Activated gamma-delta T cell treated with Interleukin-2 at 50 U/mL for 16 hours (primary cell): ENCODE measurements at places on chromosomes 13 and 19.

DNA sequence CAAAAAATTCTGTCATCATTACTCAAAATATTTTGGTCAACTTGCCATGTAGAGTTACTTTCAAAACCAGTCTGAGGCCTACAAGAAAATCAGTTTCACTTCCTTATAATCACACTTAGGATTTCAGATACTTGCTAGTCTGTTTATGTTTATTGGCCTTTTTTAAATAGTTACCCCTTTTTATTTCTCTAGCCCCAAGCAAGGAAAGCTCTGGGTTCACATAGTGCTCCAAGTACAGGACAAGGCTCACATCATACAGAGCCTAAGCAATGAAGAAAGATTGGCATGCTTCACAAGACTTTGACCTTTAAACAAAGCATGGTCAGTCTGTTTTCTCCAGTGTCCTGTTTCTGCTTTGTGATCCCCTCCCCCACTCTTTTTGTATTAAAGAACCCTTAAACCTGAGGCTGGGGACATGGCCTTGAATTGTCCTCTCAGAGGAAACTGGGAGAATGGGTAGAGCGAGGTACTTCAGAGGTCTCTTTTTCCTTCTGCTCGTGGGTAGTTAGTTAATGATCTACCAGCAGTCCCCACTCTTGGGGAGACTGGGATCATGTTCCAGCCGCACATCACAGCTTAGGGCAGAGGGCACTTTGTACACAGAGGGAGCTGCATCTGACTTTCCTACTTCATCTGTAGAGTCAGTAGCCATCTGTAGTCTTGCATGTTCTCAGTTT lies 30.7 kb downstream of the CEACAM1 start:
- DNase-seq = no peak

DNA sequence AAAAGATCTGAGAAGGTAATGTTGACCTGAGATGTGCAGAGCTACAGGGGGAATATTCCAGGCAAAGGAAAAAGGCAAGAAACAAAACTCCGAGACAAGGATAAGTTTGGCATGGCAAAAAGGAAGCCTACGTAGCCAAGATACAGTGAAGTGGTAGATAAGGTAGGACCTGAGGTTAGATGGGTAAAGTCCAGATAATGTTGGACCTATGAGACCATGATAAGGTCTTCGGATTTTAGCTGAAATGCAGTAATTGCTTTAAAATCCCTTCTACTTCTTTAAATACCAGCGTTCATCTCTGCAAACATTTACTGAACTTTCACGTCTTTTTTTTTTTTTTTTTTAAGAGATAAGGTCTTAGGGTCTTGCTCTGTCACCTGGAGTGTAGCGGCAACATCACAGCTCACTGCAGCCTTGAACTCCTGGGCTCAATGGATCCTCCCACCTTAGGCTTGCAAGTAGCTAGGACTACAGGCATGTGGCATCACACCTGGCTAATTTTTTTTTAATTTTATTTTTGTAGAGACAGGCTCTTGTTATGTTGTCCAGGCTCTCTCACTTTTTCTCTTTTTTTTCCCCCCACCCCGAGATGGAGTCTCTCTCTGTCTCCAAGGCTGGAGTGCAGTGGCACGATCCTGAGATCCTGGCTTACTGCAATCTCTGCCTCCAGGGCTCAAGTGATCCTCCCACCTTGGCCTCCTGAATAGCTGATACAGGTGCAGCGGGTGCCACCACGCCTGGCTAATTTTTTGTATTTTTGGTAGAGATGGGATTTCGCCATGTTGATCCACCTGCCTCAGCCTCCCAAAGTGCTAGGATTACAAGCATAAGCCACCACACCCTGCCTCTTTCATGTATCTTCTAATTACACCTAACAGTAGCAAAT lies 4.2 kb upstream of the WBP4 start:
- no peak for DNase-seq

- no peak for DNase-seq
These were observed 45.9 kb downstream of the COG3 start for GRCh38 chr13:45510672-45511071.

DNA sequence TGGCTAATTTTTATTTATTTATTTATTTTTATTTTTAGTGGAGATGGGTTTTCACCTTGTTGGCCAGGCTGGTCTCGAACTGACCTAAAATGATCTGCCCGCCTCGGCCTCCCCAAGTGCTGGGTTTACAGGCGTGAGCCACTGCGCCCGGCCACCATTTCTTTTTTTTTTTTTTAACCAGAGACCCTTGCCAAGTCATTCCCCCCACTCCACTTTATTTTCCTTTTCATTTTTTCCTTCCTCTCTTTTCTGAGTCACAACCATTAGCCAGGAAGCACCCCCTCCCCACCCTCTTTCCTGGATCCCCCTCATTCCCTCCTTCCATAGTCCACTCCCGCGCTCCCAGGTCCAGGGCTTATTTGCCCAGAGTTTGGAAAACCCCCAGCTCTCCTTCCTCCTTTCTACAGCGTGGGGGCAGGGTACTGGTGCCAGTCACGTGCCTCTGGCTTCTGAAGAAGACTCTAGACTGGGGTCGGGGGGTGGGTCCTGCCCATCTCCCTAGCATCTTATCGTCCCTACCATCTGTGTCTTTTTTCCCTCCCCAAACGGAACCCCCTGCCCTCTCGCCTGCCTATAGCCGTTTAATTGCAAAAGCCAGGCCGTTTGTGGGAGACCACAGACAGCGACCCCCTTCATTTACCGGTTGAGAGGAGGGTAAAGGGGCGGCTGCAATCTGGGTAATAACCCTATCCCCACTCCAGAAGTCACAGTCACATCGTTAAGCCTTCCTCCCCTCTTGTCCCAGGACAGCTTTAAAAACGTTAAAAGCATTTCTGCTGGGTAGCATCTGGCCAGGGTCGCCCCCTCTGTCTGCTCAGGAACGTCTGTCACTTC lies 1.1 kb upstream of the CALR start:
- DNase-seq = no peak

DNA sequence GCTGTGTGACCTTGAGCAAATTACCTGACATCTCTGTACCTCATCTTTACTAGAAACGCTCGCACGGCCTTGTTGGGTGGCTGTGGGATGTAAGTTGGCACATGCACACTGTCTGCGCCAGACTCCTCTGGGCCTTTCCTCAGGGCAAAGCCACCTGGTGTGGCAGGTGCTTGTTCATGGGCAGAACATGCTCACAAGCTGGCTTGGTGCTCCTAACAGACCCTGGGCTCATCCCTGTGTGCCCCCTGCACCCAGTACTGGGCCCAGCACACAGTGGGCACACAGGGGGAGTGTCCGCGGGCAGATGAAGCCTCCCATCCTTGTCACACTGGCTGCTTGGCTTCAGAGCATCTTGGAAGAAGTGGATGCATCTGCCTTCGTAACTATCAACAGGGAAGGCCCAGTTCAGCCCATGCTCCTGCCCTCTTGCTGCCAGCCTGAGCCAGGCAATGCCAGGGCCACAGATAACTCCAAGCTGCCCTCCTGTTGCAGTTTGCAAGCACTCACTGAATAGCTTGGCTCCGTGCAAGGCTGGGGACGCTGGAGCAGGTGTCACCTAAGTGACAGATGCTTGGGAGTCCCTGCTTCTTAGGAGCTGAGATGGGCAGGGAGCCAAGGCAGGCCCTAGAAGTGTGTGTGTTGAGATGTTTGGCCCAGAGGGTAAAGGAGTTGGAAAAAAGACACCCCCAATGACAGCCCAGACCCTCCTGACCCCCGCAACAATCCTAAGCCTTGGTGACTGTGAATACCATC lies 123.9 kb downstream of the TUBA3C start:
- DNase-seq = no peak

- no peak for DNase-seq
These were observed 15.6 kb upstream of the EPOR start for GRCh38 chr19:11399667-11400066.

DNA sequence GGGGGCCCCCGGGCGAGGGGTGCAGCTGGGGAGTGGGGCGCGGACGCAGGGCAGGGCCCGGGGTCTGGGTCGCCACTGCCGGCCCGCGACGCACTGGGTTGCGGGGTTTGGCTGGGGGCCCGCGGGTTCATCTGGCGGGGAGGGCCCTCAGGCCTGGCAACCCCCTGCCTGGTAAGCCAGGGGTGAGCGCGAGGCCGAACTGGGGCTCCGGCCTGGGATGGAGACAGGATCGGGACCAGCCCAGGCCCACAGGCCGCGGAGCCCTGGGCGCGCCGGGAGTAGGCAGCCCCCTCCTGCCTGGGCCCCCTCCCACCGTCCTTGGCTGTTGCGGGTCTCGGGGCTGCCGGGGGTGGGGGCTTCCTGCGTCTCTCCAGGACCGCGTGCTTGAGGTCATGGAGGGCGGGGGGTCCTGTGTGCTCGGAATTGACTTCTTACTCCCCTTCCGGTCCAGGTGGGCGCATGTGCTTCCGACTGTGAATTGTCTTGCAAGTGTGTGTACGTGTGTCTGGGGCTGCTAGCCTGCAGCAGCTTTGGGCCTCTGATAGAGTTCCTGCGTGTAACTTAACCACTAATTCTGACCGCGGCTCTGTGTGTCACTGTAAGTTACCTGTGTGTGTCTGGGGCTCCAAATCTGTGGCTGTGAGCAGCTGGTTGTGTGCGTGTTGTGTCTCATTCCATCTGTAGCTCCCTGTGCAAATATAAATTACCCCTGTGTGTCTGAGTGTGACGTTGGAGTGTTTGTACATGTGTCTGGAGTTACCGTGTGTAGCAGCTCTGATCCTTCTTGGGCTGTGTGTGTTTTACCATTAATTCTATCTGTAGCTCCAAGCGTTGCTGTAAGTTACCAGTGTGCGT lies 751 bp downstream of the GRAMD1A start:
- DNase-seq = peak; percentile 64

DNA sequence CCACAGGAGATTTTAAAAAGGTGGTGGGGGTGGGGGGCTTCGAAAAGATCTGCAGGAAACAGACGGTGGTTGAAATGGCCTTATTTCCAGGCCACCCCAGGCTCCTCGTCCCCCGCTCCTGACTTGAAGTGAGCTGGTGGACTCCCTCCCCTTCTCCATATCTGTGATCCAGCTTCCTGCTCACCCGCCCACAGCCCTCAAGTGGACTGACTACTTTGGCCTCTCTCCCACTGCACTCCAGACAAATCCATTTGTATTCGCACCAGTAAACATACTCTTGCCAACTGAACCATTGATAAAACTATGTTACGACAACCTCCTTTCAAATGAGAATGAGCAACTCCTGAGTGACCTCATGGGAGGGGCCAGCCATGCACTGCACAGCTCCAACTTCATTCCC lies 259.5 kb downstream of the COL4A1 start:
- no peak for DNase-seq

GRCh38 chr13:43908156-43909126 lies 28.7 kb downstream of the LACC1 start:
- no peak for DNase-seq

DNA sequence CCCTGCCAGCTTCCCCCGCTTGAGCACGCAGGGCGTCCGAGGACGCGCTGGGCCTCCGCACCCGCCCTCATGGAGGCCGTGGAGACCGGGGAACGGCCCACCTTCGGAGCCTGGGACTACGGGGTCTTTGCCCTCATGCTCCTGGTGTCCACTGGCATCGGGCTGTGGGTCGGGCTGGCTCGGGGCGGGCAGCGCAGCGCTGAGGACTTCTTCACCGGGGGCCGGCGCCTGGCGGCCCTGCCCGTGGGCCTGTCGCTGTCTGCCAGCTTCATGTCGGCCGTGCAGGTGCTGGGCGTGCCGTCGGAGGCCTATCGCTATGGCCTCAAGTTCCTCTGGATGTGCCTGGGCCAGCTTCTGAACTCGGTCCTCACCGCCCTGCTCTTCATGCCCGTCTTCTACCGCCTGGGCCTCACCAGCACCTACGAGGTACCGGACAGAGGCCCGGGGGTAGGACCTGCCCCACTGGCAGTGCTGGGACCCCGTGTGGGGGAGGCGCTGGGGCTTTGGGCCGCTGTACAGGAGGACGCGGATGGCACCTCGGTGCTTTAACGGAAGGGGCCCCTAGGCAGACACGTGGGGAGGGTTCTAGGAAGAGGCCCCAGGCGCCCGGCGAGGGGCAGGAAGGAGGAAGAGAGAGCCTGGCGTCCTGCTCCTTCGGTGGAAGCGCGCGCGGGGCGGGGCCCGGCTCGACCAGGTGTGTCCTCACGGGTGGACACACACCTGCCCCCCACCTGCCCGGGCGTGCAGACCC lies 681 bp downstream of the SLC5A5 start:
- no peak for DNase-seq

DNA sequence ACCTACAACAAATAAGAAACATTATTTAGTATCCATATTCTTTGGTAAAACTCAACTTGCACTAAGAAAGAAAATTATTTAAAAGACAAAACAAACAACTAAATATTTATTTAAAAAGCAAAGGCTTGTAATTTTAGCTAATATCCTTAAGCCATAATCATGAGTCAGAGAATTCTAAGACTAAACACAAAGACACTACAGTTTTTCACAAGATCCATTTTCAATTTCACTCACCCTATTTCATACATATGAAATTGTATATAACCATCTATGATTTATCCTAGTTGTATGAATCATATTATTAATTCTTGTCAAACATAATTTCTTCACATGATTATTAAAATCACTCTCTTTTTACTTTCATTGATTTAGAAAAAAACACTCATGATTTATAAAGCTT lies 64.3 kb downstream of the MICU2 start:
- DNase-seq = no peak

GRCh38 chr19:52171321-52172169 lies at the start of gene ZNF836:
Gene ZNF836 (minus strand): TSS chr19:52171621. CDS start chr19:52168072, 3,549 bp downstream.
- peak; percentile 89 for DNase-seq

- no peak for DNase-seq
These were observed 43.0 kb downstream of the CACNA1A start for GRCh38 chr19:13463296-13463695.

- no peak for DNase-seq
These were observed 402.5 kb upstream of the HTR2A start for GRCh38 chr13:47299304-47299703.

GRCh38 chr19:38316477-38317067 lies 825 bp upstream of the YIF1B start:
- DNase-seq = no peak

GRCh38 chr19:2261438-2262172 lies 5.4 kb upstream of the JSRP1 start:
- DNase-seq = peak; percentile 57

DNA sequence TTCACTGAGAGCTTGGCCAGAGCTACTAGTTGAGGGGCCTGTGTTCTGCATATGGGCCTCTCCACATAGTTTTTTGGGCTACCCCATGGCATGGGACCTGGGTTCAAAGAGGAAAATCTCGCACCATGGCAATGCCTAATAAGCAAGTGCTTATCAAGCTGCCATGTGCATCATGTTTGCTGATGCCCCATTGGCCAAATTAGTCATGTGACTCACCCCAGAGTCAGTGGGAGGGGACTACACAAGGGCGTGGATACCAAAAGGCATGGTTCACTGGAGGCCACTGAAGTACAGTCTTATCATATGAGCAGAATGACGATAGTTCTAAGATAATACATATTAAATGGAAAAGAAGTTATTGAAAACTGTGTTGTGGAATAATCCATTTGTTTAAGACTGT lies 214.8 kb downstream of the LMO7 start:
- no peak for DNase-seq
